ENCODE measurements at places on chromosomes 4 and X. TPM values are rescaled to one million over a fixed set of nuclear protein-coding genes. Genes with fewer than 3 reads are reported as not detected.

Gene L1CAM
- total RNA-seq = 2.1 TPM

Gene TLR7
- total RNA-seq = 0.10 TPM

Gene ZNF674
- total RNA-seq = 5.4 TPM

Gene PABPC1L2B
- not detected for total RNA-seq

Gene HAUS3
- 26.4 TPM for total RNA-seq

Gene SLC26A1
- 0.48 TPM for total RNA-seq

Gene DCX
- not detected for total RNA-seq

Gene CNGA1
- not detected for total RNA-seq

Gene DKK2
- total RNA-seq = not detected

Gene ERAS
- not detected for total RNA-seq

Gene SH3RF1
- 0.17 TPM for total RNA-seq

Gene USP17L25
- not detected for total RNA-seq

Gene TECRL
- total RNA-seq = not detected

Gene GNRHR
- total RNA-seq = not detected

Gene FAM184B
- not detected for total RNA-seq

DNA sequence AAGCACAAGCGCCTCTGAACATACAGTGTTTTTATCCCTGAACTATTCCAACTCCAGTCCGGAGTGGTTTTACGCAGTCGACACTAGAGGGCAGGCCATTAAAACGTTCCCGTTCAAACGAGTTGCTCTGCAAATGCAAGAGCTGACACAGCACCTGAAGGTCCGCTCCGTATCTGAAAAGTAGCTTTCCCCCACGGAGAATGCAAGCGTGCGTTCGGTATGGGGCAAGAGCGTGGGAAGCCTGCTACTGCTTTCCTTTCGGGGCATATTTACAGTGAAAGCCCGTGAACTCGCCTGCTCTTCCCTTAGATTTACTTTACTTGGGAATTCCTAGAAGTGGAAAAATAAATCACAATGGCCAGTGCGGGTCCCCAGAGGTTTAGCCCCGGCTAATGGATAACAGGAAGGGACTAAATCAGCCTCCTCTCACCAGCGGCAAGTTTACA, 190.8 kb downstream of the TSPAN5 start:
- H3K27me3 ChIP-seq = no peaks in the 10 kb centered on the region
- peaks cover 28% of the 10 kb centered on the region for H3K4me1 ChIP-seq
- peak; percentile 81 for DNase-seq
- H3K36me3 ChIP-seq = peaks cover 17% of the 10 kb centered on the region
- peak overlapping the region; percentile 10 for H3K27ac ChIP-seq

DNA sequence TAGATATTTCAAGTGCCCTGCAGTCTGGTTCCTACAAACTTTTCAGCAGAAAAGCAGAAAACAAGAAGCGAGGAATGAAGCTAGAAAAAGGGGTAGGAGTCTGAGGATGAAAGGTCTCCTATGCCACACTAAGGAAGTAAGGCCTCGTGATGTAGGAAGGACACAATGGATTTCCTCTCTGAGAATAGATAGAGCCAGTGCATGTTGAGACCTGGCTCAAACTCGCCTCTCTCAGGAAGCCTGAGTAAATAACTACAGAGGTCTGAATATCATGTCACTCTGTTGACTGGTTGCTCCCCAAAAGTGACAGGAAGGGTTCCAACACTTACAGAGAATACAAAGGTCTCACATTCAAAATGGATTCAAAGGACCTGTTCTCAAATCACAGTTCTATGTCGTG, 93.3 kb downstream of the GRIA3 start:
- H3K27ac ChIP-seq = no peak overlapping the region
- H3K4me3 ChIP-seq = no peak overlapping the region
- H3K36me3 ChIP-seq = no peaks in the 10 kb centered on the region
- H3K4me1 ChIP-seq = no peaks in the 10 kb centered on the region
- no peaks in the 10 kb centered on the region for H3K27me3 ChIP-seq

DNA sequence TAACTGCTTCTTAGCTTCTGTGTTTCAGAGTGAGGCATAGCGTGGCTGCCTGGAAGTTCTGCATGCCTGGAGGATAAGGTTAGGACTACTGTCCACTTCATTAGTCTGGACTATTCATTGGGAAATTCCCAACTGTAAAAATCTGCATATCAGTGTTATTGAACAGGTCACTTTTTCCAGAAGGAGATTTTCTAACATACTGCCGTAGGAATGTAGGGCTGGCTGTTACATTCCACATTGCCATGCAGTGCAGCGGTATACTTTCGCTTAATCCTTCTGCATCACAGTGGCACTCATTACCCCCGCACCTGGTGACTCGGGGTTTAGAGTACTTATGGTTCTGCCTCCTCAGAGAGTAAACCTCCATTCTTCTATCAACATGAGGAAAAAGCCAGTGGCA, 104.6 kb downstream of the NPFFR2 start:
- no peak for DNase-seq
- H3K36me3 ChIP-seq = no peaks in the 10 kb centered on the region
- no peaks in the 10 kb centered on the region for H3K4me1 ChIP-seq
- H3K4me3 ChIP-seq = no peak overlapping the region
- no peak overlapping the region for H3K27ac ChIP-seq

GRCh38 chr4:79408063-79408462, at the start of gene GK2:
Gene GK2 (minus strand): TSS chr4:79408228. CDS start chr4:79408200, 28 bp downstream.
- H3K4me1 ChIP-seq = no peaks in the 10 kb centered on the region
- H3K36me3 ChIP-seq = no peaks in the 10 kb centered on the region
- H3K4me3 ChIP-seq = no peak within 1 kb of the TSS
- no peaks in the 10 kb centered on the region for H3K27me3 ChIP-seq
- H3K27ac ChIP-seq = no peak within 1 kb of the TSS

- H3K27me3 ChIP-seq = no peaks in the 10 kb centered on the region
- no peak overlapping the region for H3K4me3 ChIP-seq
- no peaks in the 10 kb centered on the region for H3K4me1 ChIP-seq
- H3K36me3 ChIP-seq = no peaks in the 10 kb centered on the region
Observed at GRCh38 chr4:41466249-41466648, 71.7 kb upstream of the LIMCH1 start.

DNA sequence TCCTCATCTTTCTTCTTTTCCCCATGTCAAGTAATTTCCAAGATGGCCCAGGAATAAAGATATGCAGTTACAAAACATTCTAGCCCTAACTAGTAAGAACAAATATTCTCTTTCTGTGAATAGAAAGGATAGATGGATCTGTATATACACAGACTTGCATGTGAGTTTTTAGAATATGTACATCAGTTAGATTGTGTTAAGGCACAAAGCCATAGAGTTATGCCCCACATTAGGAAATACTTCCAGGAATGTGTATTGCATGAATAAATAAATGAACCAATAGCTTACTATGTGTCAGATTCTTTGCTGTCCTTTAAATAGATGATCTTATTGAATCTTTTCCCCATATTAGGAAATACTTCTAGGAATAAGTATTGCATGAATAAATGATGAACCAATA, 46.0 kb upstream of the TMPRSS11E start:
- no peak overlapping the region for H3K27ac ChIP-seq
- H3K27me3 ChIP-seq = no peaks in the 10 kb centered on the region
- H3K36me3 ChIP-seq = no peaks in the 10 kb centered on the region

- H3K4me1 ChIP-seq = peaks cover 50% of the 10 kb centered on the region
- DNase-seq = peak; percentile 55
- no peak overlapping the region for H3K27ac ChIP-seq
- no peak overlapping the region for H3K4me3 ChIP-seq
- H3K27me3 ChIP-seq = no peaks in the 10 kb centered on the region
Observed at GRCh38 chrX:12894074-12895030, 12.1 kb upstream of the TLR8 start.

GRCh38 chrX:38798956-38799355, 2.3 kb upstream of the MID1IP1 start:
- H3K4me1 ChIP-seq = peaks cover 11% of the 10 kb centered on the region
- H3K27me3 ChIP-seq = no peaks in the 10 kb centered on the region
- DNase-seq = no peak
- H3K4me3 ChIP-seq = no peak overlapping the region
- peaks cover 5% of the 10 kb centered on the region for H3K36me3 ChIP-seq

DNA sequence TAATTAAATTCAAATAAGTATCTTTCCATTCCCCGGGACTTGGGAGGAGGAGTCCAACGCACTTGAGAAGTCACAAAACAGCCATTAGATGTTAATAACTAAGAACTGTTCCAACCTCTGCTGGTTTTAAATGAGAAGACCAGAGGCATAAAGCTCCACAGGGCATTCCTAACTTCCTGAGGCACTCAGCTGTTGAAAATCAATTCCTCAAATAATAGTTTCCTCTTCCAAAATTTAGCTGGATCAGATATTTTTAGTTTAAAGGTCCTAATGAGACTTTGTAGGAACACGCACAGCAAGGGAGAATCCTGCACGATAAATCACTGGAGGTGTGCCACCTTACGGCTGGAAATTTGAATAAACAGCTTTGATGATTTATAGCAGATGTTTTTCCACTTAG, 504.3 kb upstream of the ZFP42 start:
- DNase-seq = no peak
- no peaks in the 10 kb centered on the region for H3K4me1 ChIP-seq
- H3K4me3 ChIP-seq = no peak overlapping the region
- H3K36me3 ChIP-seq = no peaks in the 10 kb centered on the region
- H3K27ac ChIP-seq = no peak overlapping the region
- H3K27me3 ChIP-seq = no peaks in the 10 kb centered on the region

GRCh38 chr4:148333265-148333664, 108.9 kb downstream of the NR3C2 start:
- H3K36me3 ChIP-seq = no peaks in the 10 kb centered on the region
- no peaks in the 10 kb centered on the region for H3K4me1 ChIP-seq
- no peak overlapping the region for H3K27ac ChIP-seq
- DNase-seq = no peak
- no peak overlapping the region for H3K4me3 ChIP-seq

GRCh38 chr4:182855312-182855711, 61.9 kb downstream of the DCTD start:
- DNase-seq = no peak
- H3K27me3 ChIP-seq = no peaks in the 10 kb centered on the region
- H3K4me3 ChIP-seq = no peak overlapping the region
- no peaks in the 10 kb centered on the region for H3K36me3 ChIP-seq
- no peak overlapping the region for H3K27ac ChIP-seq
- no peaks in the 10 kb centered on the region for H3K4me1 ChIP-seq

- peaks cover 52% of the 10 kb centered on the region for H3K27me3 ChIP-seq
- H3K27ac ChIP-seq = no peak overlapping the region
- H3K4me3 ChIP-seq = no peak overlapping the region
- no peaks in the 10 kb centered on the region for H3K36me3 ChIP-seq
- H3K4me1 ChIP-seq = peaks cover 5% of the 10 kb centered on the region
Observed at GRCh38 chr4:42360256-42360669, 37.0 kb upstream of the SHISA3 start.

GRCh38 chr4:179625406-179625805, 2183.2 kb upstream of the AGA start:
- no peak overlapping the region for H3K27ac ChIP-seq
- H3K4me3 ChIP-seq = no peak overlapping the region
- no peaks in the 10 kb centered on the region for H3K36me3 ChIP-seq
- DNase-seq = no peak

DNA sequence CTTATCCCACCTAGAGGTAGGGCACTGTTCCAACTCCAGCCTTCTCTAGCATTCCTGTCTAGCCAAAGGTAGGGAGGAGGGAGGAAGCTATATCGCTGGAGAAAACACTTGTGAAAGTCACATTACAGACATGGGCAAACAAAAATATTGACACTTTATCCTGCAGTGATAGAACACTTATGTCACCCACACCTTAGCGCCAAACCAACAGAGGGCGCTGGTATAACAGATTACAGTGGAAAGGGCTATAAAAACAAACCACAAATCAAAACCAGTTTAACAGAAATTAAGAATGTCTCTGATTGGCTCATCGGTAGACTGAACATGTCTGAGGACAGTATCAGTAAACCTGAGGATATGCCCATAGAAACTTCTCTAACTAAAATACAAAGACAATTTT, 451.3 kb downstream of the TLL1 start:
- DNase-seq = no peak
- no peaks in the 10 kb centered on the region for H3K4me1 ChIP-seq
- no peak overlapping the region for H3K4me3 ChIP-seq
- H3K27me3 ChIP-seq = no peaks in the 10 kb centered on the region
- no peaks in the 10 kb centered on the region for H3K36me3 ChIP-seq

DNA sequence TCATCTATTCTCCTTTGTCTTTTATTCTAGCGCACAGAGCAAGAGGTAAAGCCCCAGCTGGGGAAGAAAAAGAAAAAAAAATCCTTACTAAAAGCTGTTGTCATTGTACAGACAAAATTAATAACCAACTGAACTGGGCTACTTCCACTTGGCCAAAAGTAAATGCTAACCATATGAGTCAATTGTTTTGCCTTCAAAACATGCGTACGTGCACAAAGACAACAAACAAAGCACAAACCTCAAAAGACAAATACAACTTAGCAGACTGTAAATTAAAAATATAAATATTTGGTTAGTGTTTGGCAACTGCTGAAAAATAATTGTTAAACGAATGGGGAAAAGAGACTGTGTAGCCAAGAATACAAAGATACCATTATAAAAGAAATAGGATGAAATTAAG, 5.9 kb downstream of the EDA2R start:
- H3K4me1 ChIP-seq = peaks cover 8% of the 10 kb centered on the region
- H3K27me3 ChIP-seq = no peaks in the 10 kb centered on the region
- no peaks in the 10 kb centered on the region for H3K36me3 ChIP-seq

GRCh38 chr4:48445704-48446103, 37.4 kb upstream of the SLC10A4 start:
- no peaks in the 10 kb centered on the region for H3K36me3 ChIP-seq
- DNase-seq = no peak
- H3K27me3 ChIP-seq = peaks cover 2% of the 10 kb centered on the region

GRCh38 chr4:62191451-62192240, 991.5 kb downstream of the ADGRL3 start:
- H3K36me3 ChIP-seq = no peaks in the 10 kb centered on the region
- no peak overlapping the region for H3K4me3 ChIP-seq
- no peaks in the 10 kb centered on the region for H3K27me3 ChIP-seq
- no peak overlapping the region for H3K27ac ChIP-seq

DNA sequence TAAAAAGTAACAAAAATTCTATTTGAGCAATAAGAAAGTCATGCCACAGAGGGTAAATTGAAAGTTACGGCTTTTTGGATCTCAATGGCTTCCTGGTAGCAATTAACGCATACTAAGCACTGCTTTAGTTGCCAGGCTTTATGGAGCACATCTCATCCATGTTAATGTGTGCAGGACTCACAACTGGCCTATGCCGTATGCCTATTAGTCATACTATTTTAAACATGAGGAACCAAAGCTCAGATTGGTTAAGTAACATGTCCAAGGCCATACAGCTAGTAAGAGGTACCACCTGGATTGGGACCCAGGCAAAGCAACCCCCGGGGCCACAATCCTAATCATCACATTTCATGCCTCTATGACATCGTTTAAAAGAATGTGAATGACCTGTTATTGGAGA, 17.1 kb downstream of the DAPP1 start:
- peaks cover 34% of the 10 kb centered on the region for H3K36me3 ChIP-seq
- H3K4me3 ChIP-seq = no peak overlapping the region
- H3K27me3 ChIP-seq = no peaks in the 10 kb centered on the region
- H3K4me1 ChIP-seq = peaks cover 12% of the 10 kb centered on the region

GRCh38 chr4:149403081-149403480, 412.6 kb downstream of the IQCM start:
- DNase-seq = no peak
- H3K4me3 ChIP-seq = no peak overlapping the region
- H3K36me3 ChIP-seq = no peaks in the 10 kb centered on the region
- no peak overlapping the region for H3K27ac ChIP-seq
- no peaks in the 10 kb centered on the region for H3K27me3 ChIP-seq

- no peak overlapping the region for H3K27ac ChIP-seq
- no peaks in the 10 kb centered on the region for H3K4me1 ChIP-seq
- H3K36me3 ChIP-seq = no peaks in the 10 kb centered on the region
- DNase-seq = no peak
Observed at GRCh38 chr4:148954011-148954749, 512.0 kb upstream of the NR3C2 start.

- H3K4me3 ChIP-seq = no peak overlapping the region
- no peaks in the 10 kb centered on the region for H3K27me3 ChIP-seq
- DNase-seq = no peak
- no peaks in the 10 kb centered on the region for H3K36me3 ChIP-seq
- no peaks in the 10 kb centered on the region for H3K4me1 ChIP-seq
- no peak overlapping the region for H3K27ac ChIP-seq
Observed at GRCh38 chrX:16075087-16075486, 48.3 kb upstream of the GRPR start.
